ENCODE measurements at places on chromosomes 5 and 9.
A peak's percentile ranks its signal among the peaks of the same experiment; 100 is the strongest.

- DNase-seq: no peak
These were observed 36.6 kb downstream of the UHRF2 start for GRCh38 chr9:6449645-6450044.

- peak; percentile 51 for DNase-seq
These were observed 644 bp downstream of the BRD3 start for GRCh38 chr9:134066913-134067851.

GRCh38 chr5:82330530-82331270 lies 52.5 kb upstream of the RPS23 start:
- DNase-seq: no peak

GRCh38 chr5:33827885-33828284 lies 63.9 kb downstream of the ADAMTS12 start:
- DNase-seq: no peak

DNA sequence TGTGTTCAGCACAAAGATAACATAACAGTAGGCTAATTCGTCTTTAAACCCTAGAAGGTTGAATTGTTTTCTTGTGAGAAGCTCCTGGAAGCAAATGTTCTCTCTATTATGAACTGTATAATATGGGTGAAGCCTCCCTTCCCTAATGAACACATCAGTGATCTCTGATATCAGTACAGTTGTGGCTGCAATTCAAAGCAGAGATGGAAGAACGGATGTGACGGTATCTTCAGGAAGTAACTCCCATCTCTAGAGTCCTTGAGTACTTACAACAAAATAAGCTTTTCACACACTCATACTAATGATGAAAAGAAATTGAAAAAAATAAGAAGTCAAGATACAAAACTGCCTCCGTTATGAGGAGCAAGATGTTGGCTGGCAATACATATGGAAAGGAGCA lies 4.5 kb downstream of the HCN1 start:
- DNase-seq: no peak

GRCh38 chr5:131463656-131464055 lies 171.4 kb downstream of the RAPGEF6 start:
- DNase-seq: no peak

DNA sequence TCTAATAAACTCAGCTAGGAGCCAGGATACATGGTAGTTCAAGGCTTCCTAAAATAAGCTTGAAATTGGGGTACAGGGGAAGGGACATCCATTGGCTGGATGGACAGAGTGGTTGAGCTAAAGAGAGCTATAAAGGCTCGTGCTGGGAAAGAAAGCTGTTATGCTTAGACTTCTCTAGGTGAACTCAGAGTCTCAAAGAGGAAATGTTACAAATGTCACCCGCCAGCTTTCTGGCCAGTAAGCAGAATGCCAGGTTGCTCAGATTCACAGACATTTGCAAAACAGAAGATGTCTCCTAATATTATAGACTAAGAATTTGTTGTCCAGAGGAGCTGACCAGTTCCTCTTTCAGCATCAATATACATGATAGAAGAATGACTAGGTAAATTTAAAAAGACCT lies 30.6 kb downstream of the STOM start:
- DNase-seq: no peak

DNA sequence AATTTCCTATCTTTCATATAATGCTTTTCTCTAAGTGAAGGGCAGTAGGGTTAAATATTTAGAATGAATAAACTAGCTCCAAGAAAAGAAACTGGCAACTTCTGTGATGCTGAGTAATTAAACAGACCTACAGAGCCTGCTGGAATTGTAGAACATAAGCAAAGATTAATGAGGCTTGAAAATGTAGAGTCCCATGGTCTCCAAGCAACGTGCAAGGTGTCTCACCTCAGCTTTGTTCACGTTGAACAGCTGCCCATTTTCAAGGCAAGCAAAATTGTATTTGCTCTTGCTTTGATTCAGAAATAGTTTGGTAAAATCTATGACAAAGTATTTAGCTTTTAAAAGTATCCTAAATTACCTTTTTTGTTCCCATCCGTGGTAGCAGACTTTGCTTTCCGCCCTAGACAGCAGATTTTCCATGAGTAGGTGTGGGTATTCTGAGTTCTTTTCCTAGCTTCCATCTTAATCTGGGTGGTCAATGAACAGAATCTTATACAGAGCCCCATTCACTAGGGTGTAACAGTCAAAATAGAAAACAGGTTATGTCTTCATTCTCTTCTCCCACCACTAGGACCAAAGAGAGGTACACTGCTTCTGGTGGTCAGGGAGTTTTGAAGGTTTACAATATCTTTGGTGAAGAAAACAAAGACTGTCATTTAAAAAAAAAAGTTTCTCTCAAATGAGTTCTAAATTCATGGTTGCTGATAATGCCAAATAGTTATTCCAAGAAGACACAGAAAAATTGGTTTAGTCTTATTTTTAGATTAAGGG lies 52.1 kb upstream of the TYRP1 start:
- no peak for DNase-seq

Data from T-helper 9 cell (primary cell).